ENCODE measurements at places on chromosomes 6 and 20.

DNA sequence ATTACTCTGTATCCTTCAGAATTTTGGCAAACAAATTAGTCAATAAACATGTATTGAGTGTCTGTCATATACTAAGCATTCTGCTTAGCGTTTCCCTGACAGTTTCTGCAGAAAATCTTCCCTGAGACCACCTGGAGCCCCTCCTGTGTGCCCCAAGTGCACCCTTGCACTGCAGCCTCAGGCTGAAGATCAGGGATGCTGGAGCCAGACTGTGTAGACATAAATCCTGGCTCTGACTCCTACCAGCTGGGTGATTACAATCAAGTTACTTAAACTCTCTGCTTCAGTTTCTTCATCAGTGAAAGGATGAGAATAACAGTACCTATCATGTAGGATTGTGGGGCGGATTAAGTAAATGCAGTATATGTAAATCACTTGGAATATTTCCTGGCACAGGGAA is 53.4 kb upstream of the VSTM2L start:
- DNase-seq = no peak

- DNase-seq = no peak
Measured at GRCh38 chr6:17519120-17519519, 81.0 kb upstream of the FAM8A1 start.

DNA sequence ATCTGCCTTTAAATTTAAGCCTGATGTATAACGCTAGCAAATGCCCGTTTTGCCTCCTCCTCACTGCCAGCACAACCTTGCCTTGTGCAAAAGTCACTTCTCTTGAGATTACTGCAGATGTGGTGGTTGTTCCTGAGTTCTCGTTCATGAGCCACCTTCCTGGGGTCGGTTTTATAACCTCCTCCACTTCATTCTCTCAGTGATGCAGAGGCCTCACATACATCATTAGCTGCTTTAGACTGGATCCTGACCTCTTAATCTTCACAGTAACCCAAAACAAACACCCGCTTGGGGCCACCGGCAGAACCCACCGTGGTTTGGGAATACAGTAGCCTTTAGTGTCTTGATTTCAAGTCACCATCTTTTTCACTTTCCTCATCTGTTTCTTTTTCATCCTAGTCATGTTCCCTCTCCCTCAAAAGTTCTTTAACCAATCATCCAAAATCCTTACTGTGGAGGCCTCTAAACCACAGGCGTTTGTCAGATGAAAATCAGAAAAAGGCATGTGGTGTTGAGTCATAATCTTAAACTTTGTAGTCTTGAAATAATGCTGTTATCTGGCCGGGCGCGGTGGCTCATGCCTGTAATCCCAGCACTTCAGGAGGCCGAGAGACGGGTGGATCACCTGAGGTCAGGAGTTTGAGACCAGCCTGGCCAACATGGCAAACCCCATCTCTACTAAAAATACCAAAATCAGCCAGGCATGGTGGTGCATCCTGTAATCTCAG is 430.3 kb upstream of the SOX4 start:
- peak; percentile 28 for DNase-seq

DNA sequence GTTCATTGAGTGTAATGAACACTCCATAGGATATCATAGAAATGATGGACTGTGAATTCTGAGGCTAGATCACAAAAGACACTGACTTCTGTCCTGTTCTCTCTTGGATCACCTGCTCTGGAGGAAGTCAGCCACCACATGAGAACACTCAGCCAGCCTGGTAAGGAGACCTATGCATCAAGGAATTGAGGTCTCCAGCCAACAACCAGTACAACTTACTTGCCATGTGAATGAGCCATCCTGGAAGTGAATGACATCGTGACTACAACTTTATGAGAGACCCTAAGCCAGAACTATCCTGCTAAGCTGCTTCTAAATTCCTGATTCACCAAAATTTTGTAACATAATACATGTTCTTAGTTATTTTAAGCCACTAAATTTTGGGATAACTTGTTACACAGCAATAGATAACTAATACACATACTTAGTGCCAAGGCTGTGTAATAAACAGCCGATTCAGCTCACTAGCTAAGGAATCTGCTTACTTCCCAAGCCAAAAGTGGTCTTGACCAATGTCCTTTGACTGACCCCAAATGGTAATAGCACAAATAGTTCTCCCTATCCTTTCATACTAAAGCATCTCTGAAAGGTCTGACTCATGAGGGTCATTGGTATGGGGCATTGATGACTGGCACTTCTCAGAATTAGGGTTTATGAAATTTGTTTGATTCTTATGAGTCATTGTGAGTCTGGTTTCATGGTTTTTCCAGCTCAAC is 6.9 kb upstream of the CTNNBL1 start:
- DNase-seq = peak; percentile 19

GRCh38 chr20:2282181-2282580 is 13.6 kb upstream of the TGM3 start:
- DNase-seq = no peak

- no peak for DNase-seq
Measured at GRCh38 chr6:128784266-128784665, 98.7 kb upstream of the LAMA2 start.

- peak; percentile 33 for DNase-seq
Measured at GRCh38 chr6:133769463-133769862, 119.5 kb upstream of the TCF21 start.

DNA sequence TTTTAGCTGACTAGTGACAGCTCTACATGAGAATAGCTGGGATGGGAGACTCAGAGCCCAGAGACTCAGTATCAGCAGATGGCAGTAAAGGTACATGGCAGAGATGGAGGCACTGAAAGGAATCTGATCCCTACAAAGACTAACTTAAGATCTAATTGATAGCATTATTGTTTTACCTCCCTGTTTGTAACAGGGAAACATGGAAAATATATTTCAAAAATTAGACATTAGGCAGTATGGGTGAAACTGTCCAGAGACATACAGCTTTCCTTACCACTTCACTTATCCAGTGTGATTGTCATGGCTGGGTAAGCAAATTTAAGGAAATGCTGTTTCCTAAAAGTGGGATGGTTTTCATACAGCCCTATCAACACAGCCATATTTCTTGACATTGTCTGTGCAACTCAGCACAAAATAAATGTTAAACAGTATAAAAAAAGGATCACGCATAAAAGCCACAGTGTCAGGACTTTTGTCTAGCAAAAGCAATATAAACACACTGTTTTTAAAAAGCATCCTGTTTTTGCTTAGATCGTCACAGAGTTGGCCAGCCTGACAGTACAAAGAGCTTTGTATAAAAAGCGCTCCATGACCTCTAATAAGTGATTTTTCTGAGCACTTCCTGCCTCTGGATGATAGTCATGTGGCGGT is 376.9 kb downstream of the PHF3 start:
- peak; percentile 57 for DNase-seq

DNA sequence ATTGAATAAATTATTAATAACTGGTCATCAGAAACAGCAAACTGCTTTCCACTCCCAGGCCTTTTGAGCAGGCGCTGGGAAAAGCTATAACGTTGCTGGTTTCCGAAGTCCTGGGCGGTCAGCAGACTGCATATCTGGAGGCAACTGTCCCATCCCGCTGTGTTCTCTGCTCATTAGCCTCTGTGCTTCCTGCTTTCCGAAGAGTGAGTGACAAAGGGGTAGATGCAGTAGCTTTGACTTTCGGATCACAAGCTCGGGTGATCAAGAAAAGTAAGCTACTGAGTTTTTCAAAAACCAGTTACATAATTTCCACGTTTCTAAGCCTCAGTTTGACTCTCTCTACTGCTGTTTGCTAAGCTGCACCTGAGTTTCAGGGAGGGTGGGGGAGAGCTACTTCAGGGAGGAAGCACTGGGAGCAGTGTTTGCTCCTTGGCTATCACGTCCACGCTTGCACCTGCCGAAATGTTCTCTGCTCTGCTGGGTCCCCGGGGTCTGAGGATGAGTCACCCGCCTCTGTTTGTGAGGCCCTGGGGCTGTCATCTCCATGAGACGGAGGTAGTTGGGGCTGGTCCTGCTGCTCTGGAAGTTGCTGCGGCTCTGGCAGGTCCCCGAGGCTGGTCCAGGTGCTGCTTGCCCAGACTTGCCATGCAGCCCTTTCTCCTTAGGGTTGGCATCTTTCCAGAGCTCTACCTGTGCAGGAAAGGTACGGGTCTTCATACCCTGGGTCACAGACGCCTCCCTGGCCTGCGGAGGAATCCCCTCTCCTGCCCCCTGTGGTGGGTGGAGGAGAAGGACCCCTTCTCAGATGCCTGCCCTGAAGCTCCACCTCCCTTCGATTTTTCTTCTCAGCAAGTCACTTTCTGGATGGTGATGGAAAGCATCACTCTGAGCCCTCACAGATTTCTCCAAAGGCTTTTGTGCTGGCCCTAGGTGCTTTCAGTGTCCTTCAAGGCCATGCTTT is 220.0 kb downstream of the QKI start:
- no peak for DNase-seq

DNA sequence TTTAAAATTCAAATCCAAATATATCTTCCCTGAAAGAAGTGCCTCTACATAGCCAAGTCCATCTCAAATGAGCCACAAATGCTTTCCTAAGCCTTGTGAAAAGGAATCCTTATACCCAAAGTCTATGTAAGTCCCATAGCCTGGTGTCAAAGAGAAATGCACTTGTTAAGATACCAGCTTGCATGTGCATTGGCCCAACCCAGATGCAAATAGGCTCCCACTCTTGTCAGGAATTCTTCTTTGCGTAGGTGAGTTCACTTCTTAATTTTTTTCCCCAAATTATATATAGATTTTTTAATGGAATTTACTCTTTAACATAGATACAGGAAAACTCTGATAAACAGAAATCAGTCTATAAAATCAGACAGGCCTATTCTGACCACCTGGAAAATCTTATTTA is 105.6 kb downstream of the RALGAPA2 start:
- DNase-seq = no peak

Measured in fibroblast of the aortic adventitia (primary cell).